ENCODE measurements at places on chromosomes 12 and 14.
A peak's percentile ranks its signal among the peaks of the same experiment; 100 is the strongest.

GRCh38 chr12:93862424-93862823 lies 185.2 kb downstream of the CRADD start:
- no peak for DNase-seq

- DNase-seq = no peak
Measured at GRCh38 chr12:104314242-104314614, 10.7 kb downstream of the EID3 start.

DNA sequence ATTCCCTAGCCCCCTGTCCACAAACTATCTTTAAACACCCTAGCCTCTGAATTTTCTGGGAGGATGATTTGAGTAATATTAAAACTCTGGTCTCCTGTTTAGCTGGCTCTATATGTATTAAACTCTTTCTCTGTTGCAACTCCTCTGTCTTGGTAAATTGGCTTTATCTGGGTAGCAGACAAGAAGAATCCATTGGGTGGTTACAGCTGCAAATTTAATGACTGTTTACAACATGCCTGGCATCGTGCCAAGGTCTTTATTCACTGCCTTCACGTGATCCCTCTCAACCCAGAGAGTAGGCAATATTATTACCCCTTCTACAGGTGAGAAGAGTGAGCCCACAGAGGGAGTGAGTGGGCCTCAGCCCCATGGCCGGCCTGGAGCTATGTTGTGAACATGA lies 77.8 kb upstream of the MYL2 start:
- no peak for DNase-seq

GRCh38 chr14:94946244-94946643 lies 176.3 kb upstream of the GSC start:
- DNase-seq = no peak

- DNase-seq = peak; percentile 11
Measured at GRCh38 chr12:29241821-29242591, 92.9 kb downstream of the FAR2 start.

- DNase-seq = no peak
Measured at GRCh38 chr14:78307671-78308070, 137.5 kb downstream of the NRXN3 start.

DNA sequence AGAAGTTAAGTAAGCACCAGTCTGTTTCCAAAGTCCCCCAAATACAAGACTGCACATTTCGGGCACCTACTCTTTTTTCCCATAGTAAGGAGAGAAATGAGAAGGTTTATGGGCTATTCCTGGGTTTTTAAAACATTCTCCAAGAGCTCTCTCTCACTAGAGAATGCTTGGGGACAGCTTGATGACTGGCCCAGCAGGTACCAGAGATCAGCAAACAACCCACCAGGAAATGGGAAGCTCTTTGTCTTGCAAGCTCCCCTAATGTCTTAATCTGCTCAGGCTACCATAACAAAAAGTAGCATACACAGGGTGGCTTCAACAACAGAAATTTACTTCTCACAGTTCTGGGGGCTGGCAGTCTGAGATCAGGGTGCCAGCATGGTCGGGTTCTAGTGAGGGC lies 41.8 kb upstream of the CRY1 start:
- no peak for DNase-seq

DNA sequence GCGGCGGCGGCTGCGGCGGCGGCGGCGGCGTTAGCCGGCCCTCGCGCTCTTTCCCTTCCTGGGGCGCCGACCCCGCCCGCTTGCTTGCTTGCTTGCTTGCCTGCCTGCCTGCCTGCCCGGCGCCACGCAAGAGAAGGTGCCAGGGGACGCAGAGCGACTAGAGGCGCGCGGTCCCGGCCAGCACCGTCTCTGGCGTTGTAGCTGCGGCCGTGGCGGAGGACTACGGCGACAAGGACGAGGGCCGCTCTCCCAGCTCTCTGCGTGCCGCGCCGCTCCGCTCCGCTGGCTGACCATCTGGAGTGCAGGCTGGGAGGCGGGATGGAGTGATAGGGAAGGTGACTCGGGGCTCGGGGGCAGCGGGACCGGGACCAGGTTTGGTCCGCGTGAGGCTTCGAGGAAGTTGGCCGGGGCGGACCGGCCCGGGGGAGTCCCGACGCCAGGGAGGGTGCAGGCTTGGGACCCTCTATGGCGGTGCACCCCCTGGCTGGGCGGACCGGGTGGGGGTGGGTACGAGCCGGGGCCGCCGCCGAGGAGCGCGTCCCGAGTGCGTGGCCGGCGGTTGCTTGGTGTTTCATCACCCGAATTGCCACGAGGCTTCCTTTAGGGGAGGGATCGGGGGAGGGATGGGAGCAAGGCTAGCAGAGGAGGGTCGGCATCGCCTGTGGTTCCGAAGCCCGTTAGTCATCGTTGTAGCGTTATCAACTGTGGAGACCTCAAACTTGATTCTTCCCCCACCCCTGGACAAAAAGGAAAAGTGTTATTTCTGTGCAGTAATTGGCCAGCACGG lies 471 bp downstream of the XPOT start:
- DNase-seq = peak; percentile 27

- DNase-seq = no peak
Measured at GRCh38 chr12:76696186-76696585, 67.7 kb upstream of the ZDHHC17 start.

GRCh38 chr12:230925-231671 lies 17.1 kb upstream of the SLC6A12 start:
- no peak for DNase-seq

DNA sequence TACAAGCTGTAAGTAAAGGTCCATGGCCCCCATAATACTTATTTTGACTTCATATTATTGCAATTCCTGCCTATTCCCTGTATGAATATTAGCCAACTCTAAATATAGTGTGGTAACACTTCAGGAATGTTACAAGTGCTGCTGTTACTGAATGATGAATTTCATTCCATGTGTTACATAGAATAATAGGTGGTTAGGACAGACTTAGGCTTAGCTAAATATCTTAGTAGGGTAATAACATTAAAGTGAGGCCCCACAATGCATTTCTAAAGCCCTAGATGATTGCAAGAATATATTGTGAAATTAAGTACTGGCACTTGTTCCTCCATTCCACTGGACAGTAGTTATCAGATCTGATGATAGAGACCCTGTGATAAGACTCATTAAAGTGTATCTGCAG lies 182.7 kb downstream of the PCNX1 start:
- DNase-seq = no peak

DNA sequence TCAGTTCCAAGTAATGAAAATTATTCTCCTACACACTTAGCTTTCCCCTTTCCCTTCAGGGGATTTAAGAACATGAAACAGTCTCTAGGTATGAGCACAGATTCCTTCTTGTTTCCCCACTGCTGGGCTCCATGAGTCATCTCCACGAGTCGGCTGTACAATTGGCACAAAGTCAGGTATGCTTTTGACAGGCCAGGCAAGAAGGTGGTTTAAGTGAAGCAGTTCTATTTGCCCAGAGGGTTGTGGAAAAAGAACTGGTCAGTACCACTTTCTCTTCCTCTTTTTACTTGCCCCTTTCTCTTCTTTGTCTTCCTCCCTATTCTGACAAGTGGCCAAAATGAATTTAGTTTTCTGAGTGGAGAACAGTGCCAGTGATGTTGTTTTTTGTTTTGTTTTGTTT lies 16.3 kb downstream of the DYNC1H1 start:
- peak; percentile 84 for DNase-seq

GRCh38 chr12:80422550-80422949 lies 21.5 kb upstream of the PTPRQ start:
- no peak for DNase-seq

DNA sequence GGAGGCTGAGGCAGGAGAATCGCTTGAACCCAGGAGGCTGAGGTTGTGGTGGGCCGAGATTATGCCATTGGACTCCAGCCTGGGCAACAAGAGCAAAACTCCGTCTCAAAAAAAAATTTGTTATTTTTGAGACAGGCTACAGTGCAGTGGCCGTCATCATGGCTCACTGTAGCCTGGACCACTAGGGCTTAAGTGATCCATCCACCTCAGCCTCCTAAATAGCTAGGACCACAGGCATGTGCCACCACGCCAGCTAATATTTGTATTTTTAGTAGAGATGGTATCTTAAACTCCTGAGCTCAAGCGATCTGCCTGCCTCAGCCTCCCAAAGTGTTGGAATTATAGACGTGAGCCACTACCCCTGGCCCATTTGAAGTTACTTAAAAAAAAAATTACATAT lies 966 bp upstream of the PCBP2 start:
- no peak for DNase-seq

DNA sequence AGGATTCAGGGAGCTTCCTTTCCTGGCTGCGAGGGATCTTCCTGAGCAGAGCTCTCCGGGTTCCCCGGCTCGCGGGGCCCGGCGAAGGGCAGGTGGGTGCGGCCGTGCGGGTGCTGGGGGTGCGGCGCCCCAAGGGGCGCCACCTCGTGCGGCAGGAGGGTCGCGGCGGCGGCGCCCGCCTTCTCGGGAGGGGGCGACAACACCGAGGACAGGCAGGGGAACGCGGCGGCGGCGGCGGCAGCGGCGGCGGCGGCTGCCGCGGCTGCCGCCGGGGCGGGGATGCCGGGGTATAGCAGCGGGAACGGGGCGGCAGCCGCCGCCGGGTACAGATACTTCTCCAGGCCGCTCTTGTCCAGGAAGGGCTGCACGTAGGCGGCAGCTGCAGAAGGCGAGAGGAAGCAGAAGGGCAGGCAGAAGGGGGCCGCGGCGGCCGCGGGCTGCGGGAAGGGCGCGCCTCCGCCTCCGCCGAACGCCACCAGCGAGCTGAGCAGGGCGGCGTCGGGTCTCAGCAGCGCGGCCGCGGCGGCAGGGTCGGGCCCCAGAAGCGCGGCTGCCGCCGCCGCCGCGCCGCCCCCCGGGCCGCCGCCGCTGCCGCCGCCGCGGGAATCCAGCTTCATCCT lies 2.7 kb downstream of the BHLHE41 start:
- no peak for DNase-seq

DNA sequence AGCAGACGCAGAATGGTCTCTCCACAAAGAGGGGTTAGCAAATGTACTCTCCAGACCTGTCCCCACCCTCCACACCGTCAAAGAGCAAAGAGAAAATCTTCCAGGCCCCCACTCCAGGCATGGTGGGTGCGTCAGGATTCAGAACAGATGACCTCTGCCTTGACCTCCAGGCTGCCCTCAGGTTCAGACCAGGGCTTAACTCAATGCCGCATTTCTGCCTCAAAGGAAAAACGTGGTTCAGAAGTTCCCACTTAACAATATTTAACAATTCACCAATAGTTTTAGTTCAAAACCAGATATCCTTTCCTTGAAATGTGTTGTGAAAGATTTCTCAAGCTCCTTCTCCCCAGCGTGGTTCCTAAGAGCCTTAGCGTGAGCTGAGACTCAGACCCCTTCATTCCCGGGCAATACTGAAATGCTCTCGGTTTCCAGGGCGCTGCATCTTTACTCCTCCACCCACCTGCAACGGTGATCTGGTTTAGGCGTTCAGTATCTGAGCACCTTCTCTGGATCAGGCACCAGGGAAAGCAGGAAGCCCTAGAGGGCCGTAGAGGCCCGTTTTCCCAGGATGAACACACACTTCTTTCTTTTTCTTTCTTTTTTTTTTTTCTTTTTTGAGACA lies 22.9 kb downstream of the HSP90AA1 start:
- no peak for DNase-seq

DNA sequence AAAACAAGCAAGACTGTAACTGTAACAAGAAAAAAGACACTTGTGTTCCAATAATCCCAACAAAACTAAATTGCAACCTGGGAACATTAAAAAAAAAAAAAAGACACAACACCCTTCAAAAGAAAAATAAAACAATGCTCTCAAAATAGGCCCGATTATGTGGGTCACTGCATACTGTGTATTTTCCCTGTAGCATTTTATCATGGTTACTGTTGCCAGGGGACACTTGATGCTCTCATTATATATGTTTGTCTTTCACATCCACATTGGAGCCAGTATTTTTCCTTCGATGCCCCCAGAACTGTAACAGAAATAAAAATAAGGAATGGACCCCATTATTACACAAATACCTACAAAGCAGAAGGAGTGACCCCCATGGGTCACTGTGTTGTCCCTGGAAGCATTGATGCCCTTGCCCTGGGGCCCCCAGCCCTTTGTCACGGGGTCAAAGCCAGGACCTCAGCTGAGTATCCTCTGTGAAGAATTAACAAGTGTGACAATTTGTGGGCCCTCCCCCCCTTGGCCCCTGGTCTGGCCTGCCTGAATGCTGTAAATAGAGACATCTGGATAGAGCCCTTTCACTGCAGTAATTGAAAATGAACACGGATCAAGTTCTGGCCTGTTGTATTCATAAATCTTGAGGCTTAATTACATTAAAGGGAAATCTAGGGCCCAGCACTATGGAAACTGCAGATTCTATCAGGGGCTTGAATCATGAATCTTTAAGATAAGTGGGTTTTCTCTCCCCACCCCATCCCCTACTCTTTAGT lies 72.8 kb downstream of the C12orf42 start:
- no peak for DNase-seq

GRCh38 chr14:59101476-59101875 lies 87.0 kb upstream of the DAAM1 start:
- DNase-seq = no peak

GRCh38 chr12:13444076-13444475 lies 247.6 kb downstream of the EMP1 start:
- DNase-seq = no peak

DNA sequence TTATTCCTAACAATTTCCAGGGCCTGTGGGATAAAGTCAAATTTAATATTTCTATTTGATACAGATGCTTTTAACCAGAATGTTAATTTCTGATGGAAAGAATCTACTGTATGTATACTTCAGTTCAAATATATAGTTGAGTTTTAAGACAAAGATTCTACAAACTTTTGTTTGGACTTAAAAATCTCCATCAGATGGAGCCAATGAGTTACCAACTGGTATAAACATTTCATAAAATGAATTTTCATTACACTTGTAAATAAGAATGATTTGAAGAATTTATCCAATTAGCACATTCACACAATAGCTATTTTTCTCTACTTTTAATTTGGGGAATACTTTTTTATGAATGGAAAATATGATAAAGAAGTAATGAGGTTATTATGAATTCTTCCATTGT lies 425.2 kb upstream of the MIS18BP1 start:
- no peak for DNase-seq

- DNase-seq = no peak
Measured at GRCh38 chr14:100644383-100644782, 57.2 kb upstream of the BEGAIN start.

DNA sequence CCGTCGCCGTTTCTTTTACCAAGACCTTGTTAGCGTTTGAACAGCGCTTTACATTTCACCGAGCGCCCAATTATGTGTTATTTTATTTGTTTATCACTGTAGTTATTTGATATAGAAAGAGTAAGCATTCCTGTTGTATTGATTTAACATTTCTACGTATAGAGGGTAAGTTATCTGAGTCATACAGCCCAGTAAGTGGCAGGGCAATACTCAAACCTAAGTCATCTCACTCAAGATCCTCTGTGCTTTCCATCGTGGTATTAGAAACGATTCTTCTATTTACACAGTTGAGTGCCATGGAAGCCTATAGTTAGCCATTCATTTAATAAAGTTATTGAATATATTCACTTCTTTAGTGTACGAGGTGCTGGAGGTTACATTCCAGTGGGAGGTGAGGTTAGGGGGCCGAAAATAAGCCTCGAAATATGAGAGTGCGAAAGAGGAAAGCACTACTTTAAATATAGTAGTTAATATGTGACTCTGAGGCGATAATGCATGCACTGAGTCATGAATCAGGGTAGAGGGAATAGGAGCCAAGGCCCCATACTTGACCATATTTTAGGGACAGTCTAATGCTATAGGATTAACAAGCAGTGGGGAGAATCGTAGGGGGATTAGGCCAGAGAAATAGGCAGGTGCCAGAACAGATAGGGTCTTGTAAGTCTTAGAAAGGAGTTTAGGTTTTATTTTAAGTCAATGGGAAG lies 629 bp downstream of the RAD51AP1 start:
- no peak for DNase-seq
